Activated CD4-positive, CD25-positive, alpha-beta regulatory T cell (primary cell): ENCODE measurements at places on chromosomes 4 and X.

DNA sequence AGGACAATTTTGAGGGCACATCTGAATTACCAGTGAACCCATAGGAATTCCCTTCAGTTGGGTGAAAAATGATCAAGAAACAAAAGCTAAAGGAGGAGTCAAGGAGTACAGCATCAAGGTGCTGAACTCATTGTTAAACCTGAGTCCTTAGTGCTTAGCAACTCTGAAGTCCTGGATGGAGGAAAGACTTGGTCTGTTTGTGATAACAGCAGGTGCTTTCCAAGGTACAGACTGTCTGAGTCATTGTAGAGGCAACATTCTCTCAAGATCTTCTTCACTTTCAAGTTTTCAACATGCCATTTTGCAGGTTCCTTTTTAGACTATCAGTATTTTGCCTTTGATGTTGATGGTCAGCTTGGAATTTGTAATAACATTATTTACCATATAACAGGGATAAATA, 293.9 kb downstream of the AFF2 start:
- no peak for DNase-seq

- DNase-seq: no peak
Measured at GRCh38 chr4:79209822-79210635, 115.8 kb downstream of the NAA11 start.

DNA sequence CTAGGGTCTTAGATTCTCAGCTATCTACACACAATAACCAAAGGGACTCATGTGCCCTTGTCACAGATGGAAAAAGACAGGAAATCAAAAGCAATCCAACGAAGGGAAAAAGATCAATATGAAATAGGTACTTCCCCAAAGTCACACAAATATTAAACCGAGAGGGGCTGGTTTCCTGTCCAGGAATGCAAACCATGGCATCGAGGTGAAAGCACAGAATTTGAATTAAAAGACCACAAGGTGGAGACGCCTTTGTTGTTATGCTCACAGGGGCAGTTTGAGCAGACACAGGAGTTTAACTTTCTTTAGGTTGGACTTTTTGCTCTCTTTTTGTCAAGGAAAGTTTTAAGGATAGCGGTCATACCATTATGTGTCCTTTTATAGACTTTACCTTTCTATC, 14.3 kb downstream of the H2BW1 start:
- no peak for DNase-seq

DNA sequence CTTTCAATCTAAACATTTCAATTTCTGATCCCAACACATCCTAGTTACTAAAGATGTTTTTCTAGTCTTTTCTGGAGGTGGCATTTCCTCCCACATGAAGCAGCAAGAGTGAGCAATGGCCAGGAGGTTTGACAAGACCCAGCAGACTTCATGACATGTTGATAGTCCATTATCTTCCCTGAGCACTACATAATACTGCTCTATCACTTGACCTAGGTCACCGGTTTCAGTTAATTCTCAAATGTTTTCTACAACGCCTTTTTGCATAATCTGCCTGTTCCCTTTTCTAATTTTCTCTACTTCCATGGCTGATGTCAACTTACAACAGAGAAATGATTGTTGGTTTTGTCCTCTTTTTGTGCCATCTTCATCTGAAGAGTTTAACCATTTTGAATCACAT, 62.0 kb upstream of the GPRIN3 start:
- DNase-seq: no peak

- no peak for DNase-seq
Measured at GRCh38 chr4:185637163-185637875, 102.0 kb upstream of the PDLIM3 start.

- DNase-seq: no peak
Measured at GRCh38 chr4:93540562-93540961, 288.0 kb upstream of the ATOH1 start.
